ENCODE measurements at places on chromosomes 2 and 18.

GRCh38 chr18:49911427-49911826 lies 98.1 kb upstream of the ACAA2 start:
- no peak for DNase-seq

DNA sequence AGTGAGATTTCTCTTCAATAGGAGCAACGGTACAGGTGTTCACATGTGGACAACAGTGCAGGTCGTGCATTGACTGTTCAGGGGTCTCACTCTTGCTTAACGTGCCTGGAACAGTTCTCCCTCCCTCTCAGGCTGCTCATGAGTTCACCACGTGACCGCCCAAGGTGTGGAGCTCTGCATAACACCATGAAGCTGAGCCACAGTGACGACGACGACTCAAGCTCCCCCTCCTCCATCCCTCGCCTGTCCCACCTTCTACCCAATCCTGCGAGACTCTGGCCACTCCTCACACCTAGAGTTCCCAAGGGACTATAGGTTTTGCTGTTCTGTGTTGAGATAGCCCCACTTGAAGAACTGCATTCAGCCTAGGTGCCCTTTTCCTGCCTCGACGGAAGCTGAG lies 42.8 kb downstream of the STK25 start:
- DNase-seq: no peak

GRCh38 chr2:13433954-13434353 lies 717.2 kb downstream of the TRIB2 start:
- no peak for DNase-seq

GRCh38 chr2:37774976-37775907 lies 103.8 kb upstream of the CDC42EP3 start:
- DNase-seq: no peak

DNA sequence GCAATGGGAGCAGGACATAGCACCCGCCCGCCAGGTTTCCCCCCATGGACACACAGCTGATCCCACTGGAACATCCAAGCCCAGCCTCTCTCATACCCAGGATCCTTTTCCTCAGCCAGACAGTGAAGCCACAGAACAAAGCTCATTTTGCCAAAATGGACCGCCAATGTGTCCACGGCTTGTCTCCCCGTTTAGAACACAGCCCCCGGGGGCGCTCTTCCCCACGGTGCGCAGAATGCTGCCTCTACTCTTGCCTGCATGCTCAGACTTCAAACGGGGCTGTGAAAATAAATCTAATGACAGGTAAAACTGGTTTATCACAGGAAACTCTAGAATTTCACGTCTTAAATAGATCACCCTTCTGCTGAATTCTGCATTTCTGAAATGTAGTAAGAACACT lies 548.5 kb upstream of the ID2 start:
- no peak for DNase-seq

- no peak for DNase-seq
Measured at GRCh38 chr2:176165370-176166050, 8.4 kb downstream of the HOXD3 start.

GRCh38 chr2:59893612-59894011 lies 659.8 kb downstream of the BCL11A start:
- DNase-seq: no peak

GRCh38 chr18:456361-457139 lies 44.0 kb downstream of the COLEC12 start:
- no peak for DNase-seq

DNA sequence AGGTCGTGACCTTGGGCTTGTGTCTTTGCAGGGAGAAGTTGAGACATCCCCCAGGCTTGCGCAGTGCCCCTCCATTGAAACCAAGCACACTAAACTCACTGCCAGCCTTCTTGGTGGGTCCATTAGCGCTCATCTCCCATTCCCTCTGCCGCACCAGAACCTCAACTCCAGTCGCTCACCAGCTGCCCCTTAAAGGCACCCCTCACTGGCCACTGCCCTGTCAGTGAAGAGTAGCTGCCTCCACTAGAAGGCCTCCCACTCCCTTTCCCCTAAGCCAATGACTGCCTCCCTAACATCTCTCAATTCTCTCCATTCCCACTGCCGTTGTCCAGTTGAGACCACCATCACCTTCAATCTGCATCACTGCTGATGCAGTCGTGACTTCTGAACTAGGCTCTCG lies 114.8 kb upstream of the EPC2 start:
- no peak for DNase-seq
